Activated T-helper 1 cell treated with Interleukin-2 at 50 U/mL for 16 hours (primary cell): ENCODE measurements at places on chromosomes 16 and 17.

DNA sequence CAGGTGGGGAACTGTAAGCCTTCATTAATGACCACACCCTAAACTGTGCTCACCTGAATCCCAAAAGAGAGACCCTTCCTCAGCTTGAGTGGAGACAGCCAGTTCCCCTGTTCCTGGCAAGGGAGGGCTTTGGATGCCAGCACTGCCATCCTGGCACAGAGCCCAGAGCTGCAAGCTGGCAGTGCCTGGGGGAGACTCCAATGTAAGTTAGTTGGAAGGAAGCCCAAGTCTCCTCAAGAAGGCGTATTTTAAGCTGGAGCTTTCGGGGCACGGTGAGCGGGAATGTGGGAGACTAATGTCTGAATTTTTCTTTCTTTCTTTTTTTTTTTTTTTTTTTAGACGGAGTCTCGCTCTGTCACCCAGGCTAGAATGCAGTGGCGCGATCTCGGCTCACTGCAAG is 4.7 kb downstream of the CDC42EP4 start:
- DNase-seq: no peak

DNA sequence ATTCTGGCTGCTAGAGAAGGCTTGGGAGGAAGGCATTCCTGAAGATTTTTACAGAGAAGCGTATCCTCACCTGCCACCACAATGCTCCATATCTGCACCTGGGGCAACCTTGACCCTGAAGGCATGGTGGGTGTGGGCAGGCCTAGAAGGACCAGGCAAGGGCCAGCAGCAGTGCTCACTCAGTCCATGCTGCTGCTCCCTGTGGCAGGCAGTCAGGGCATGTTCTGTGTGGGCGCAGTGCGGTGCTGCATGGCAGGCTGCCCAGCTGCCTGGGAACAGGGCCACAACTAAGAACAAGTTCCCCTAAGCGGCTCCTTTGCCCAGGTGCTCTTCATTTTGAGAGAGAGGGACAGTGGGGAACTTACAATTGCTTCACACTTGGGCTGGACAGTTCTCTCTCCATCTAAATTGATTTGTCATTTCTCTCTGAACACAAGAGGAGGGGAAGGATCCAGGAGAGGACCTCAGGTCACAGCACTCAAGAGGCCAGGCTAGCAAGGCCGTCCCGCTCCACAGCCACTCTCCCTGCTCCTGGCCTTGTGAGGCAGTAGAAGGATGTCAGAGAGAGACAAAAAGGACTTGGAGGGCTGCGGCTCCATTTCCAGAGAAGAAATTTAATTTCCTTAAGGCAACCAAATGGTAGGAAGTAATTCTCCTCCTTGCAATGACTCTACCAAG is 158.8 kb downstream of the AATF start:
- DNase-seq: no peak

DNA sequence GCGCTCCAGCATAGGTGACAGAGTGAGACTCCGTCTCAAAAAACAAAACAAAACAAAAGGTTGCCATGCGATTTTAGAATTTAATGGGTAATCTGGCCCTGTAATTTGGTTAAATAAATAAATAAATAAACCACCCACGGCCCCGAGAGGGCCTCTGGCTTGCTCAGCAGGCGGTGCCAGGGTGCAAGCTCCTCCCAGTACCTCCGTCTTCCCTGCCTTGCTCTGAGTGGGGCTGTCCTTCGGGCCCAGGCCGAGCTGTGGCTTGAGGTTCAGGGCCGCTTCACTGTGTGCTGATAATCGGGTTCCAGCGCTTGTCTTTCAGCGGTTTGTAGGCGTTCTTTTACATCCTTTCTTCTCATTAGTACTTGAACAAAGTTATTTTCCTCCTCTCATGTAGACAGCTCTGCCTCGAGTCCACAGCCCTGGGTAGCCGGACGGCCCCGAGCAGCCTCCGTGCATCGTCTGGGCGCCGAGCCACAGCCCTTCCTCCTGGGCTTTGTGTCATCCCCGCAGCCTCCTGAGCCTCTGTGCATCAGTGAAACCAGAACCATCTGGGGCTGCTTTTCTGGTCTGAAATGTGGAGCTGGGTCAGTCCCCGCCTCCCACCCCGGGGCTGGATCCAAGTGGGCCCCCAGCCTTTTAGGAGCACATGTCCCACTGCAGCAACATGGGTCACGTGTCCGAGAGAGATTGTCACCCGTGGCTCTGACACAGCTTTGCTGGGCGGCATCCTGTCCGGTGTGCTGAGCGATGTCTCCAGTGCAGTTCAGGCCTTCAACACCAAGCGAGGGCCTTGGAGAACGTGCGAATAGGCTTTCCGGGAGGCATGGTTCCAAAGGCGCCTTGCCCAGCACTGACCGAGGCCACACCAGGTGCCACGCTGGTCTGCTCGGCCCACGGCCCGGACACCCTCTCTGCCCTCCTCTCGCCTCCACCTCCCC is 157.4 kb upstream of the CHMP6 start:
- no peak for DNase-seq

GRCh38 chr17:80151333-80151732 is 4.4 kb upstream of the EIF4A3 start:
- DNase-seq: no peak

GRCh38 chr17:79080349-79080748 is 5.7 kb downstream of the ENGASE start:
- DNase-seq: no peak

DNA sequence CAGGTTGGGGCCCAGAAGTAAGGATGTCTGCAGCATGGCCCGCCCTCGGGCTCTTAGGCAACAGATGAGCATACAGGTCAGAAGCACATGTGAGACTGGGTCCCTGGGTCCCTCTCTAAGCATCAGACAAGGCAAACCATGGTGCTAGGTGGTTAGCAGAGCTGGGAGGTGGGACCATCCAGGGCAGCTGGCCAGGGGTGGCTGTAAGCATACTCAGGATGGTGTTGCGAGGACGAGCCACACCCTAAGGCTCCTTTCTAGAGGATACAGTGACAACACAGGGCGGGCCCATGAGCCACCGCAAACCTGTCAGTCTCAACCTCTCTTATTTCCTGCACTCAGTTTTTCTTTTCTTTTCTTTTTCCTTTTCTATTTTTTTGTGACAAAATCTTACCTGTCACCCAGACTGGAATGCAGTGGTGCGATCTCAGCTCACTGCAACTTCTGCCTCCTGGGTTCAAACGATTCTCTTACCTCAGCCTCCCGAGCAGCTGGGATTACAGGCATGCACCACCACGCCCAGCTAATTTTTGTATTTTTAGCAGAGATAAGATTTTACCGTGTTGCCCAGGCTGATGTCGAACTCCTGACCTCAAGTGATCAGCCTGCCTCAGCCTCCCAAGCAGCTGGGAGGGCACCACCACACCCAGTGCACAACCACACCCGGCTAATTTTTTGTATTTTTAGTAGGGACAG is 3.6 kb downstream of the FA2H start:
- DNase-seq: no peak

GRCh38 chr16:50169555-50170096 is 16.5 kb downstream of the TENT4B start:
- DNase-seq: no peak

DNA sequence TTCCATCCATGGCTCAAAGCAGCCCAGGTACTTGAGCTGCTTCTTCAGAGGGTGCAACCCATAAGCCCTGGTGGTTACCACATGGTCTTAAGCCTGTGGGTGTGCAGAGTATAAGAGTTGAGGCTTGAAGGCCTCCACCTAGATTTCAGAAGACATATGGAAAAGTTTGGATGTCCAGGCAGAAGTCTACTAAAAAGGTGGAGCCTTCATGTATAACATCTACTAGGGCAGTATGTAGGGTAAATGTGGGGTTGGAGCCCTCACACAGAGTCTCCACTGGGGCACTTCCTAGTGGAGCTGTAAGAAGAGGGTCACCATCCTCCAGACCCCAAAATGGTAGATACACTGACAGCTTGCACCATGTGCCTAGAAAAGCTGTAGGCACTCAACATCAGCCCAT is 120.9 kb downstream of the HS3ST3A1 start:
- no peak for DNase-seq

- no peak for DNase-seq
Observed at GRCh38 chr16:85133290-85133599, 21.0 kb upstream of the CIBAR2 start.

DNA sequence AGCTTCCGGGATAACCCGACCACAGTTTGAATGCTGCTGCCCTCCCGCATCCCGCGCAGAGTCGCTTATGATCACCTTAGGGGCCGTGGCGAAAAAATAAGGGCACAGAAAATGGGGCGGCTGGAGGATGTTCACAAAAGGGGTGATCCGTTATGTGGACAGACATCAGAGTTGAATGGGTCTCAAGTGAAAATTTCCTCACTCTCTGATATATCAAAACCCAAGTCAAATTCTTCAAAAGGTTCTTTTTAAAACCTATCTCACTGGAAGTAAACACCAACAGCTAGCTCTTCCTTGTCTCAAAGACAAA is 400 bp upstream of the CEP112 start:
- no peak for DNase-seq

DNA sequence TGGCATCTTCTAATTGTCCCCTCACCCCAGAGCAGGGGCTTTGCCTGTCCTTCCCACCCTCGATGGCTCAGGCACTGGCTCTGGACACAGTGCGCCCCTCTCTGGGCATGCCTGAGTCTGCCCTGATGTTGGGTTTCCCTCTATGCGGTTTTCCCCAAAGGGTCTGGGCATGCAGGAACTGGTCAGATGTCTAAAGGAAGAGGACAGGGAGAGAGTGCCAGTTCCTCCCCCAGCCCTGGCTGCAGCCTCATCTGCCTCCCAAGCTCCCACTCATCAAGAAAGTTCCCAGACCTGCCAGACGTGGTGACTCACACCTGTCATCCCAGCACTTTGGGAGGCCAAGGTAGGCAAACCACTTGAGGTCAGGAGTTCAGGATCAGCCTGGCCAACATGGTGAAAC is 41.3 kb upstream of the PABPN1L start:
- no peak for DNase-seq

DNA sequence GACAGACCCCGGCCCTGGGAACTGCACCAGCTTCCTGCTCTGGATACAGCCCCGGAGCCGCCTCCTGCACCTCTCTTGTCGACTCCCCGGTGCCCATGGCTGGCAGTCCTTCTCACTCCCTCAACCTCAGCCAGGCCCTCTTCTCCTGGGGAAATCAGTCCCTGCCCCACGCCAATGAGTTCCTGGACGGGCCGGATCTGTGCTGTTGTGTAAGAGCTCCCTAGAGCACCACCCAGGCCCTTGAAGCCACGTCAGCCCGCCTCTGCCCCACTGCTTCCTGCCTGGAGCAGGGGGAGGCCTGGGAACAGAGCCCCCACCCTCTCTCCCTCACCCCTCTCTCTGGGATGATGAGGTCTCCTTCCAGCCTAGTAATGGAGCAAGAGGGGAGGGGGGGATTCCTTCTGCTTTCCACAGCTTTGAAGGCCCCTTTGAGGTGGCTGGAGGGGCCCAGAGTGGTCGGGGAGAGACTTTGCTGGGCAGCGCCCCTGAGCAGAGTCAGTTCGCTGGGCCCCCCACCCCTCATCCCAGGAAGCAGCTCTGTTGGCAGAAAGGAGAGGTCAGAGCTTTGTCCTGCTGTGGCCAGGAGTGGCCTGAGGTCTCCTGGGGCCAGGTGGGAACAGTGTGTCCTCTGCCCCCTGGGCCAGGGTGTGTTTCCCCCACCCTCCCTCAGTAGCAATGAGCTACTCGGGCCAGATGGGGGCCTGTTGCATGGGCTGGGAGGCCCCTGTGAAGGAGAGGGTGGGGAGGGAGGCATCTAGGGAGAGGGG is 3.8 kb downstream of the PRR29 start:
- DNase-seq: no peak

DNA sequence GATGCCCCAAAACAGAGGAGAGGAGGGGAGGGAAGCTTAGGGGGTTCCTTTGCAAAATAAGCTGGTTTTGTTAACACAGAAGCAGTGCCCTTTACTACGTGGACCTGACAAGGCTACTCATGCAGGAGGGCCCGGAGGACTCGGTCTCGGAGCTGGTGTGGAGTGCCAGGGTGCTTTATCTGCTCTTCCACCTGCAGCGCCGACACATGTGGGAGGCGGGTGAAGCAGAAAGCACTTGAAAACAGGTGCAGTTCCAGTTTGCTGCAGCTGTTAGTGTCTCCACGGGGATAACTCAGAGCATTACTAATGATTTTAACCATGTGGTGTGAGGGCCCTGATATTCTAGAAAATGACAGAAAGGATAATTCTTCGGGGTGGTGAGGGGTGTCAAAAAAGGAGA is 35.0 kb upstream of the MNT start:
- no peak for DNase-seq

GRCh38 chr17:14459955-14460354 is 159.1 kb downstream of the HS3ST3B1 start:
- no peak for DNase-seq

- no peak for DNase-seq
Observed at GRCh38 chr17:48308581-48308980, 121.4 kb downstream of the SKAP1 start.

GRCh38 chr16:66471716-66472393 is 44.8 kb downstream of the BEAN1 start:
- no peak for DNase-seq

DNA sequence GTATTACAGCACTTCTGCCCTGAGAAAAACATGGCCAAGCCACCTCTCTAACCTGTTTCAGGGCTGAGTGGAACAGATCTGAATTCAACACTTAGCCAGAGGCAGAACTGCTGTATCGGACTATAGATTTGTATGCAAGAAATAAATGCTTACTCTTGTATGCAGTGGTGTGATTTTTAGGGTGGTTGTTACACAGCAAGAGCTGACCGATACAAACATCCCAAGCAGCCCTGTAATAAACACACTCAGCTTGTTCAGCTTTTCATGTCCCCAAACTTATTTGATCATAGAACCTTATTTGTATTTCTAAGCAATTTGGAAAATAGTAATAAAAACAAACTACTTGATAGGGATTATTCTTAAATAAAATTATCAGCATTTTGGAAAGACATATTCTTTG is 84.9 kb upstream of the RPH3AL start:
- DNase-seq: no peak

DNA sequence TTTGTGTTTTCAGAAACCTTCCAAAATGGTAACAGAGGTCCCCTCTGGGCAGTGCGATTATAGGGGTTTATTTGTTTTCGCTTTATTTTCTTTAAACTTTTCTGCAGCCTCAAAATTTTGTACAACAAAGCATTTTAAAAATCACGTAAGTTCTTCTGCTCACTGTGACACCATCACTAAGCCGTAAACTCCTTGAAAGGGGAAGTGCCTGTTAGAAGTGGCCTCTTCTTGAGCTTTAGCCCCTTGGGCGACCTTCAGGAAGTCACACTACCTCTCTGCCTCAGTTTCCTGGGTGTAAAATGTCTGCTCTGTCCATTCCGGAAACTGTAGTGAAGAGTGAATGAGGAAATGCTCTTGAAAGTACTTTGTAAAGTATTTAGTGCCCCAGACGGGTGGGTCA is 26.6 kb downstream of the ARHGAP27 start:
- no peak for DNase-seq

DNA sequence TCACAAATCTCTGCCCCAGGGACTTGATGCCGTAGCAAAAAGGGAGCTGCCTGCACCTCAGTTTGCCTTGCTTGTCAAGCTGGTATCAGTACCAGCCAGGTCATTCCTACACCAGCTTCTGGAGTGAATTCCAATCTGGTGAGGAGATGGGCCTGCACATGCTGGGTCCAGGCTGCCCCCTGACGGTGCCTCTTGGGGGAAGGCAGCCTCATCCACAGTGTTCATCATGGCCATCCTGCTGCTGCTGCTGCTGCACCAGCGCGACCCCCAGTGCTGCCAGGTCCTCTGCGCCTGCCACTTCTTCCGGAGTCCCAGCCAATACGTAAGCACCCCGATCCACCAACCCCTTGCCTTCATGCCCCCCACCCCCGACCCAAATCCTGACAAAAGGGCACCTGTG is 8.3 kb downstream of the MRPL27 start:
- no peak for DNase-seq
